ENCODE measurements at places on chromosomes 6 and 20.

- DNase-seq, result no peak
Measured at GRCh38 chr6:84358581-84358980, 131.1 kb upstream of the CEP162 start.

DNA sequence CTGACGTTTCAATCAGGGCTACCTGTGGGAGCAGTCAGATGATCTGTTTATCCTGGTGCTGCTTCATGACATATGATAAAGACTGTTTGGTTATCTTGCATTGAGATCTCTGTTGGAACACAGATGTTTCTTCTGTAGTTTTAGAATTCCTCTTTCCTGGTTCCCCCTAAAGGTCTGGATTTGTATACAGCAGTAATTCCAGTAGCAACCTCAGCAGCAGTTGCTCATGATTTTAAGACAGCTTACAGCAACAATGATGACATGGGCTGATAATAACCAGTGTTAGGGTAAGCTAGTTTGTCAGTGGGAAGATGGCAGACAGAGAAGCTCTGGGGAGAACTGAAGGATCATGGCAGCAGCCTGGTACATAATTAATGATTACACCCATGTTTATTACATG is 439.4 kb downstream of the PHF3 start:
- DNase-seq, result no peak

GRCh38 chr6:6328451-6328850 is 8.0 kb upstream of the F13A1 start:
- no peak for DNase-seq

- DNase-seq, result no peak
Measured at GRCh38 chr6:142860498-142860897, 84.5 kb downstream of the HIVEP2 start.

DNA sequence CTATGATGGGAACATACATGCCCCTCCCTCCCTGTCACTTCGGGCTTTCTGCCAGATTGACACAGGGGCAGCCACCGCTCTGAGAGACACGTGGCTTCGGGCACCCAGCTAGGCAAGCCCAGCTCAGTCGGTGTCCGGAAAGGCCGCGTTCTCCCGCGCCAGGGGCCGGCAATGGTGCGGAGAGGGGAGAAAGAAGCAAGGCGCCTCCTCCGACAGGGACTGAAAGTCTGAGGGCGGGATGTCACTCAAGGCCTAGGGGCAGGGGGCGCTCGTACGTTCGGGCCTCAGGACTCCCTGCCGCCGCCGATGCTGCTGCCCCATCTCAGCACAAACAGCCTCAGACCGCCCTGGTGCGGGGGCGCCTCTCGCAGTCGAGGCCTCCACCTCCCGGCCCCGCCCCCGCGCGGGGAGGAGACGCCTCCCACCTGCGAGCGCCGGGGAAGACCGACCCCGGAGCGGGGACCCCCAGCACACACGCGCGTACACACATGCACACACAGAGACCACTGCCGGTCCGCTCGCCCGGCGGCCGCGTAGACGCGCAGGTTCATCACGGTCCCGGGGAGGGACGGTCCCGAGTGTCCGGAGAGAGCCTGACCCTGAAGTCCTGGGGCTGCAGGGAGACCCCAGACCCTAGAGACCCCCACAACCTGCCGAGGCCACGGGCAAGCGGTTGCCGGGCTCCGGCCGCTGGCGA is 1.9 kb downstream of the GRM4 start:
- no peak for DNase-seq

- DNase-seq, result no peak
Measured at GRCh38 chr6:150978624-150979023, 113.1 kb downstream of the MTHFD1L start.

DNA sequence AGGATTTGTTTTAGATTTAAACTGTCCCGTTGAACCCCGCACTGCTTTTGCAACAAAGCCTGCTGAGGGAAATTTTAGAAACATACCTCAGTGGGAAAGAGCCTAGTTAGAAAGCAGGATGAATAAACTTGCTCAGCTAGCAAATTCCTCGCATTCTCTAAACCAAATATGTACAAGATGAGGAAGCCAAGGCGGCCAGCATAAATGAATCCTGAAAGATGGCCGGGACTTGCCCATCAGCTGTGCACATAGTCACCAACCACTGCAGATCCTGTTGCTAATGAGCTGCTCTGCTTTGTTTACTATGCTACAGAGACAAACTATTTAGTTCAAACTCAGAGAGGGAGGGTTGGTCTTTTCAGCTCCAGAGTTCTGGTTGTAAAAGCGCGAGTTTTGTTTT is 49.0 kb downstream of the TMEM170B start:
- DNase-seq, result peak; percentile 73

DNA sequence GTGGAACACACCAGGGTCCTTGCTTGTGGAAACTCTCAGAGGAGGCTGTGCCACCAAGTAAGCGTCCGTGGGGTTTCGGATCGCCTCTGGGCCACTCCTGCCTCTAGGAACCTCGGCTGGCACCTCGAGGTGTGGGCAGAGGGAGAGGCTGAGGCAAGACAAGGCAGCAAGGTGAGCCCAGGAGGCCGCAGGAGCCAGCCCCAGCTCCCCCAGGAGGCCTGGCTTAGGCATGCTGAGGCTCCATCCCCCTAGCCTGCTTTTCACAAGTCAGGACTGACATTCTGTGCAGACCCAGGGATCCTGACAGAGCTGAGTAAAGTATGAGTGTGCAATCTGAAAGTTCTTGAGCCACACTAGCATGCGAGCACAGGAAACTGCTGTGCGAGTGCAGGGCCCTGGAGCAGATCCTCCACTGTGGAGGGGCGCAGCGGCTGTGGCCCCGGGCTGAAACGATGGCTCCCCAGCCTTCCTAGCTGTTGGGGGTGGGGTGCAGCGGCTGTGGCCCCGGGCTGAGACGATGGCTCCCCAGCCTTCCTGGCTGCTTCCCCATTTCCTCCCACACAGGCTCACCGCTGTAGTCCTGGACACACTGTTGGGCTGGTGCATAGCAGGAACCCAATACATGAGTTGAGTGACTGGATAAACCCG is 75.2 kb upstream of the CD93 start:
- no peak for DNase-seq

DNA sequence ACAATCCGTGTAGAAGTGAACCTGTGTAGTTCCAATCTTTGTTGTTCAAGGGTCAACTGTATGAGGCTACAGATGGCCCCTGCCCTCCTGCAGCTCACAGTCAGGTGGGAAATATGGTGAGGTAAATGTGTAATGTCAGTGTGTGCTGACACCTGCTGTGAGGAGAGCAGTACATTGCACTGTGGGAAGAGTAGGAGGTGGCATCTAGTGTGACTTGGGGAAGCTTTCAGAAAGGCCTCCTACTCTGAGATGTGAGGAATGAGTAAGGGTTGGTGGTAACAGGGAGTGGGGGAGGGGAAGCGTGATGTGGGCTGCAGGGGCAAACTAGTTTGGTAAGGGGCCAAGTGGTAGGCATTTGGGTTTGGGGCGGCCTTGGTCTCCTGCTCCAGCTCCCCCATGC is 188.8 kb downstream of the FARS2 start:
- DNase-seq, result no peak

DNA sequence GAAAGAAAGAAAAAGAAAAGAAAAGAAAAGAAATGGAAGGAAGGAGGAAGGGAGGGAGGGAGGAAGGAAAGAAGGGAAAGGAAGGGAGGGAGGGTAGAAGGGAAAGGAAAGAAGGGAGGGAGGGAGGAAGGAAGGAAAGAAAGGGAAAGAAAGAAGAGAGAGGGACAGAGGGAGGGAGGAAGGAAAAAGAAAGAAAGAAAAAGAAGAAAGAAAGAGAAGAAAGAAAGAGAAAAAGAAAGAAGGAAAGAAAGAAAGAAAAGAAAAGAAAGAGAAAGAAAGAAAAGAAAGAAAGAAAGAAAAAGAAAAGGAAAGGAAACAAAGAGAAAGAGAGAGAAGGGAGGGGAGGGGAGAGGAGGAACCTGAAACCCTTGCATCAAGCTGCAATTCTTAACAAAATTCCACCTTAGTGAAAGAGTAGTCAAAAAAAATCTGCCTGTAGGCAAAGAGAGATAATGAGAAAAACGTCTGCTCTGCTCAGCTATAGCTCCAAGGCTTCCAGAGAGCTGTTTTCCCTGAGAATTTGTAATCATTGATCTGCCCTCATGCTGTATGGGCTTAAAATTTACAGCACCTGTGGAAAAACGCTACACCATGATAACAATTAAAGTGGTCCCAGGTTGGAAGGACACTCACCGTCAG is 16.7 kb upstream of the MYCT1 start:
- DNase-seq, result no peak

- no peak for DNase-seq
Measured at GRCh38 chr6:626236-626635, 30.7 kb downstream of the HUS1B start.

- DNase-seq, result no peak
Measured at GRCh38 chr6:47091886-47092668, 49.9 kb upstream of the ADGRF1 start.

All from fibroblast of skin of left biceps (primary cell).